ENCODE measurements at places on chromosomes 11 and 22.

GRCh38 chr22:17903564-17904295 is 120.6 kb downstream of the MICAL3 start:
- DNase-seq = no peak

DNA sequence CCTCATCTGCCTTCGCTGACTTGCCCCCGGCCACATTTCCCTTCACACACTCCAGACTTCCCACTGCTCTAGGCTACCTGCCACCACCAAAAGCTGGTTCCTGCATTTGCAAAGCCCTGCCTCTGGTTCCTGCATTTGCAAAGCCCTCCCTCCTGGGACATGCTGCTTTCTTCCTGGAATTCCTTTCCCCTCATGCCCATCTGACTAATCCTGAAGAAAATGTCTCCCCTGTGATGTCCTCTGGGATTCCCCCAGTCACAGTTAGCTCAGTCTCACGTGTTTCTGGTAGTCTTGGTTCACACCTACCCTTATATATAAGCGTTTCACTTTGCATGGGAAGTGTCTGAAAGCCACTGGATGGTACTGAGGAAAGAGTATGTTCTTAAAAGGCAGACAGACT is 206.9 kb downstream of the DBX1 start:
- no peak for DNase-seq

GRCh38 chr11:28347371-28347770 is 239.2 kb downstream of the METTL15 start:
- no peak for DNase-seq

- DNase-seq = no peak
These were observed 11.1 kb upstream of the MPZL2 start for GRCh38 chr11:118275176-118275575.

- no peak for DNase-seq
These were observed 23.4 kb upstream of the CREB3L1 start for GRCh38 chr11:46254133-46254491.

GRCh38 chr11:27619039-27619574 is 81.1 kb downstream of the BDNF start:
- no peak for DNase-seq

DNA sequence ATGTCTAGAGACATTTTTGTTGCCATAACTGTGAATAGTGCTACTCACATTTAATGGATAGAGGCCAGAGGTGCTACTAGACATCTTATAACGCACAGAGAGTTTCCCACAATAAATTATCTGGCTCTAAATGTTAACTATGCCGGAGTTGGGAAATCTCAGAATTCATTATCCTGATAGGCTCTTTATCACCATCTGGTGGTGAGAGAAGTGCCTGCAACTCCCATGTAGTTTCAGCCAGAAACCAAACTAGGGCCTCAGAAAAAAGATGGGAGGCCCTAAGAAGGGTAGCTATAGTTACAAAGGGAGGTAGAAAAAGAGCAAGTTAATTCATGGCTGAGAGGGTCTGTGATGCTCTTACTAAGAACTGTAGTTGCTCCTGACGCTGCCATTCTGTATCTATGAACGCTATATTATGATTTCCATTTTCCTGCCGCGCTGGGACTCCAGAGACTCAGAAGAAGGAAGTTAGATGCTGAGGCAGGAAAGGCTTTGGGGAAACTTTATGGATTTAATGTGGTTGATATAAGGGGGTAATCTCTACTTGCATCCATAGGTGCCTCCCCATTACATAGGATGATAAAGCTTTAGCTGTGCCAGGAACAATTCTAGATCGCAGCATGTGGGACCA is 22.9 kb upstream of the MRPL17 start:
- no peak for DNase-seq

GRCh38 chr11:12854829-12855228 is 154.3 kb upstream of the RASSF10 start:
- DNase-seq = no peak

- DNase-seq = no peak
These were observed 67.3 kb upstream of the EED start for GRCh38 chr11:86177302-86177701.

GRCh38 chr22:41446639-41447434 is at the start of gene TOB2:
TSS of gene TOB2 (minus strand) at chr22:41446801. CDS start at chr22:41437345, 9,456 bp downstream.
- peak; percentile 84 for DNase-seq

GRCh38 chr11:12043959-12044791 is 35.7 kb upstream of the DKK3 start:
- DNase-seq = peak; percentile 8

DNA sequence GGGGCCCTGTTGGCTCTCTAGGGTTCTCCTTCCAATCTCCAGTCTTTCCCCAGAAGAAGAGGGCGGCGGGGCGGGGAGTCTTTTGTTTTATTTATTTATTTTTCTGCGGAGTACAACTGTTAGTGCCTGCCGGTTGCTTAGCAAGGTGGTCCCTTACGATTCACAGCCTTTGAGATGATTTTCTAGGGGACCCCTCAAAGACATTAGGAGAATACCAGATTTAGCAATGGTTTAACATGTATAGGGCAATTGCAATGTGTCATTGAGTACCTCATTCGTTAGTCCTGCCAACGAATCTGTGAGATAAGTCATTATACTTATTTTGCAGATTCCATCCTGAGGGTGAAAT is 307 bp upstream of the MRPL16 start:
- DNase-seq = no peak

DNA sequence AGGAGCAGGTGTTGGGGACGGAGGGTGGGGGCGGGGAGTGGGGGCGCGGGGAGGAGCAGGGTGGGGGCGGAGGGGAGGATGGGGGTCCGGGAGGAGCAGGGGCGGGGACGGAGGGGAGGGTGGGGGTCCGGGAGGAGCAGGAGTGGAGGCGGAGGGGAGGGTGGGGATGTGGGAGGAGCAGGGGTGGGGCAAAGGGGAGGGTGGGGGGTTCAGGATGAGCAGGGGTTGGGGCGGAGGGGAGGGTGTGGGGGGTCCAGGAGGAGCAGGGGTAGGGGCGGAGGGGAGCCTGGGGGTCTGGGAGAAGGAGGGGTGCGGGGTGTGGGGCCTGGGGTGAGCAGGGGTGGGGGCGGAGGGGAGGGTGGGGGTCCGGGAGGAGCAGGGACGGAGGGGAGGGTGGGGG is 17.1 kb downstream of the CRELD2 start:
- no peak for DNase-seq

DNA sequence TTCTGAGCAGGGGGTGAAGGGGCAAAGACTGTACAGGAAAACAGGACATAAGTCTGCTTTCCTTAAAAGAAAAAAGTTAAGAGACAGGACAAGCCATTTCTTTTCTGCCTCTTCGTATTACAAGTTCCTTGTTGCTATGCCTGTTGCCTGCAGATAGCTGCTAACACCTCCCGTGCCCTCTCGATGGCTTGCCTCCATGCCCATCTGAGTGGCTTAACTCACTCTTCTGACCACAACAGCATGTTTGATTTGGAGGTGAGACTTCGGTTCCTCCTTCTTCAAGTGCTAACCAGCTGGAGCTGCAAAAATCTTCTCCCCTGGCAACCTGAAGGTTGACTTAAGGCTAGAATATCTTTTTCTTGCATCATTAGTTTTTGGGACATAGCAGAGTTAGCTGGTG is 103.1 kb downstream of the PRR5L start:
- no peak for DNase-seq

DNA sequence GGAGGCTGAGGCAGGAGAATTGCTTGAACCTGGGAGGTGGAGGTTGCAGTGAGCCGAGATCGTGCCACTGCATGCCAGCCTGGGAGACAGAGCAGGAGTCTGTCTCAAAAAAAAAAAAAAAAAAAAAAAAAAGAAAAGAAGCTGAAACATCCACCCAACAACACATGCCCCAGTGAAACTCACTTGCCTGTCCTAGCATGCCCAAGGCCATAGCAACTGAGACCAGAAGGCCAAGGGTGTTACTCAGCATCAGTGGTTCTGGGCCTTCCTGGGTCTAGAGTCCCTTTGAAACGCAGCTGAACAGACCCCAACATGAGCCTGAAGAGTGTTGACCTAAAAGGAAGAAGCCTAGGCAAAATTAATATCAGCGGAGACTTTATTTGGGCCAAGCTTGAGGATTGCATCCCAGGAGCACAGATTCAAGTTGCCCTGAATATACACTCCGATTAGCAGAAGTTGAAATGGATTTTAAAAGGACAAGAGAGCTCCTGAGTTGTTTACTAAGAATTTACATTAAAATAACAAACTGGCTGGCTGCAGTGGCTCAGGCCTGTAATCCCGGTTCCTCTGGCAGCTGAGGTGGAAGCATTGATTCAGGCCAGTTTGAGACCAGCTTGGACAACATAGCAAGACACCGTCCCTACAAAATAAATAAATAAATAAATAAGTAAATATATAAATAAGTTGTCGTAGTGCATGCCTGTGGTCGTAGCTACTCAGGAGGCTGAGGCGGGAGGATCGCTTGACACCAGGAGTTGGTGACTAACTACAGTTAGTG is 7.0 kb downstream of the PRDX5 start:
- no peak for DNase-seq

DNA sequence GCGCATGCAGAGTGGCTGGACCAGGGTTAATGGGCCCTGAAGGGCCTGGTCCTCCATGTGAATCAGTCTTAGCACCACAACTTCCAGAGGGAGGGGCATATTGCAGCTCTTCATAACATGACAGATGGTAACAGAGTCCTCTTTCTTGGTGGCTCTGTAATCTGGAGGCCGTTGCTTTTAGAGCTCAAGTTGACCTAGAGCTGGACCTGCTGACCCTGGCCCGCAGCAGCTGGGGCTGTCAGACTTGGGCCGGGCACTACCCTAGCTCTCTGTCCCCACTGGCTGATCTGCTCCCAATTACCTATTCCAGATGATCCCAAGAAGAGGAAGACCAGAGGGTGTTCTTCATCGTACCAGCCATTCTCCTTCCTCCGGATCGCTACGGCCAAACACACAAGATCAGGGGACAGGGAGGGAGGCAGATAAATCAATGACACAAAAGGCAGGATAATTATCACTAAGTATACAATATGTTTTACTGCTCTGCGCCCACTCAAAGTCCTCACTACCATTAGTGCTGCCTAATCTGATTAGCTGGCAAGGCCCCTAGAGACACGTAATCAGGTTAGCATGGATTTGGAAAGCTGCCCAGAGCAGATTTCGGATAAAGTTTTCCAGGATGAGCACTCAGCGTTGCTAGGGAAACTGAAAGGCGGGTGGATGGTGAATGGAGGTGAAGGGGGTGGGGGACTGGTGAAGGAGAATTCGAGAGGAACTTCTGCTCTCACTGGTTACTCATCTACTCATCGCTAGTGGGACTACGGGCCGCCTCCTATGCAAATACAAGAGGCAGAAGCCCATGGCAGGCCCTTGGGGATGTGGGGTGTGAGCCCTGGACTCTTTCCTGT is 64.5 kb upstream of the PHOX2A start:
- no peak for DNase-seq

DNA sequence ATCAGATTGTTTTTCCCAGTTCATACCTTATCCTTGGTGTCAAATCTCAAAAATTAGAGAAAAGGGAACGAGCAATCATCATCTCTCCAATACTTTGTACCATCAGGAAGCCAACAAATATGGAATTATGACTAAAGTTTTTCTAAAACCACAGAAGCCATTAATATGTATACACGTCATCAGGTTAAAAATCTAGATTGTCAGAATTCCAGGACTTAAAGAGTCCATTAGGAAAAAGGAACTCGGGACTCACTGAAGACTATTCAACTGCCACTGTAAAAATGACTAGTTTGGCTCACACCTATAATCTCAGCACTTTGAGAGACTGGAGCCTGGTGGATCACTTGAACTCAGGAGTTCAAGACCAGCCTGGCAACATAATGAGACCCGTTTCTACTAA is 344.4 kb upstream of the LRRC4C start:
- no peak for DNase-seq

GRCh38 chr11:74011360-74012073 is 2.6 kb upstream of the UCP3 start:
- no peak for DNase-seq

DNA sequence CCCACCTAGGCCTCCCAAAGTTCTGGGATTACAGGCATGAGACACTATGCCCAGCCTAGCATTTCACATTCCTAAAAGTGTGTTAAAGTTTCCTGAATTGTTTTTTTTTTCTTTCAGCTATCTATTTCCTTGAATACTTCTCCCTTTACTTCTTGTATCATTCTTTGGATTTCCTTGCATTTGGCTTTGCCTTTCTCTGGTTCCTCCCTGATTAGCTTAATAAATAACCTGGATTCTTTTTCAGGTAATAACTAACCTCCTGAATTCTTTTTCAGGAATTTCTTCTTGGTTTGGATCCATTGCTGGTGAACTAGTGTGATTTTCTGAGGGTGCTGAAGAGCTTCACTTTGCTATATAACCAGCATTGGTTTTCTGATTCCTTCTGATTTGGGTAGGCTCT is 47.9 kb downstream of the MRGPRX2 start:
- DNase-seq = no peak

GRCh38 chr22:26857169-26857568 is 199.8 kb downstream of the MIAT start:
- no peak for DNase-seq

- no peak for DNase-seq
These were observed 40.1 kb upstream of the FLI1 start for GRCh38 chr11:128653801-128654231.

DNA sequence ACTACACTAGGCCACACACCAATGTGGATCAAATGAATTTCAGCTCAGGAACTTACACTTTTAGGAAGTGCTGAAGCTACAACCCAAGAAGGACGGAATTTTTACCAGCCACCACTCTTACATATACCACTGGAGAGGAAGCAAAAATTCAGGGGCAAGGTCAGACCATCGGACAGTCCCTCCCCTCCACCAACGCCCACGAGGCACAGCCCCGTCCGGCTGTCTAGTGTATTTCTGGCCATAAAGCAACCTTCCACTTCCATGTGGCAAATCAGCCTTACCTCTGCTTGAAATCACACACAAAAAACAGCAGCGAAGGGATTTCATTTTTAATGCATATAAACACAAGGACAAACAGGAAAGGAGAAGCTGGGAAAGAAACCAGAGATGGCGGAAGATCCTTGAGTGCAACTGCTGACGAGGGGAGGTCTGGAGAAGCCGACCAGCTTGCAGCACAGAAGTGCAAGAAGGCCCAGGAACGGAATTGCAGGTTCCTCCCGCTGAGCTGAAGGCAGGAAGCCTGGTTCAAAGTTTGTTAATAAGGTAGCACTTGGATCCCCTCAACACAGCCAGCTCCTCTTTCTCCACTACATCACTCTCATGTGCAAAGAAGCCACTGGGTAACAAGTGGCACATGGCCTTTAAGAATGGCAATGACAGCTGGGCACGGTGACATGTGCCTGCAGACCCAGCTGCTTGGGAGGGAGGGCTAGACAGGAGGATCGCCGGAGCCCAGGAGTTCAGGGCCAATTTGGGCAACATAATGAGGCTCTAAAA is 71.5 kb downstream of the SHANK2 start:
- no peak for DNase-seq

GRCh38 chr22:35467681-35468434 is 67.9 kb downstream of the MCM5 start:
- DNase-seq = peak; percentile 58

GRCh38 chr11:32382339-32383049 is 52.8 kb downstream of the WT1 start:
- no peak for DNase-seq

All from C1 segment of cervical spinal cord (tissue), 14 donors.